ENCODE measurements at places on chromosomes 13 and 19.

GRCh38 chr13:20940083-20940482 is 37.5 kb upstream of the XPO4 start:
- no peak for DNase-seq

- no peak for DNase-seq
These were observed 134.6 kb downstream of the KATNAL1 start for GRCh38 chr13:30172593-30173302.

DNA sequence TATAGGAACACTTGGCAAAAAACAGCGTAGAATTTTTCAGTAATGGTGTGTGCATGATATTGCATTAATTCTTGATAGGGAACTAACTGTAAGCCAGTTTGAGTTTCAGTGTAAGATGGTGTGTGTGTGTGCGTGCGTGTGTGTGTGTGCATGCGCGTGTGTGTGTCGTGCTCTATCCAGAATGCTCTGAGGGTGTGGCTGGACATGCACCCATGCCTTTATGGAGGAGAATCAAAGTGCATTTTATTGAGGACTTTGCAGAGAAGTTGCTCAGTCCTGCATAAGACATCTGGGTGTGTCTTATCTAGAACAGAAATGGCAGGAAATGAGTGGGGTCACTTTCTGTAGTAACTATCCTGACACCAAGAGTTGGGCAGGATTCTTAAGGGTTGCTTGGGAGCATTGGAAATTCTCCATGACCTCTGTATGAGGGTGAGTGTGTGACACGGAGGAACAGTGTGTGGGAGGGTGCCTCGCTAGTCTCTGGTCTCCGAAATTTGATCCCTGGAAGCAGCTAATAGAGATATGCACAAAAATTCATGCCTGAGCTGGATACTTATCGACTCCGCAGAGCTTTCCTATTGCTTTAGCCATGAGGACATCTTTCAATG is 252.2 kb downstream of the TSHZ3 start:
- no peak for DNase-seq

DNA sequence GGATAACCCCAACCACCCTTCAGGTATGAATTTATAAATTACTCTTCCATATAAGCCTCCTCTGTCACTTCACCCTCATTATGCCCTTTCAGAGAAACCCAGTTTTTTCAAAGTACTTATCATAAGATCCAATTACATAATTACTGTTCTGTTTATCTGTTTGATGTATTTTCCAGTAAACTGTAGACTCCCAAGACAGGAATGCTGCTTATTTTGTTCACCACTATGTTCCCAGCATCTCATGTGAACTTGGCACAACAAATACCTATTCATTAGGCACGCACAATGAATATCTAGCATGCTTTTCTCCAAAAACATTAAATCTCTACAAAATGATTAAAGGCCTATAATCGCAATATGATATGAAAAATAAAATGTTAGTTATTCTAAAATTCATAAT is 13.2 kb downstream of the ENOX1 start:
- DNase-seq: no peak

- DNase-seq: no peak
These were observed 14.7 kb upstream of the DHDH start for GRCh38 chr19:48918801-48919247.

GRCh38 chr13:36959456-36960116 is 39.5 kb upstream of the SMAD9 start:
- DNase-seq: no peak

- DNase-seq: peak; percentile 45
These were observed 567 bp upstream of the CTU1 start for GRCh38 chr19:51108805-51109146.

DNA sequence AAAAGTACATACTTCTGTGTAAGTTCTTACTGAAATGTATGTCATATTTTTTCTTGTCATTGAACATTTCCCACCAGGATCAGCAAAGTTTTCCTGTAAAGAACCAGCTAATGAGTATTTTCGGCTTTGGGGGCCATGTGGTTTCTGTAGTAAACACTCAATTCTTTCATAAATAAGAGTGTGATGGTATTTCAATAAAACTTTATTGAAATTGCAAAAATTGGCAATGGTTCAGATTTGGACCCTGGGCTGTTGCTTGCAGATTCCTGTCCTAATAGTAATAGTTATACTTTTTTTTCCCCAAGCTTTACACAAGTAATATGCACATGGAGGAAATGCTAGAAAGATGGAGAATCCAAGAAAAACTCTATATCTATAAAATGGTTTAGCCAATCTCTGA is 83.7 kb downstream of the ZNF536 start:
- no peak for DNase-seq

GRCh38 chr19:8629184-8629583 is 1.2 kb upstream of the NFILZ start:
- DNase-seq: no peak

DNA sequence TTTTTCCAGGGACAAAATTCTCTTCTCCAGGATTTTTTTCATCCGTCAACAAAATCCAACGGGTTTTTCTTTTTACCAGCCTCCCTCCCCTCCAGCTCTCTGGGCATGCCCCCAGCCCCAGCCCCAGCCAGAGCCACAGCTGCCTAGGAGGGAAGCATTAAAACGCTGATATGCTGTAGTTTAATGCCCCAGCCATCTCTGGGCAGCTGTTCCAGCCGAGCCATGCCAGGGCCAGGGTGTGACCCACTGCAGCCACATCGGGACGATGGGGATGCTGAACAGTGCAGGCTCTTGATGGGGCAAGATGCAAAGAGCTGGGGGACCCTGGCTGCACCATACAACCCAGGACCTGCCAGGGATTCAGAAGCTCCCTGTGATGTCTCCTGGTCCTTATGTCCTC is 32.1 kb downstream of the TSHZ3 start:
- no peak for DNase-seq

DNA sequence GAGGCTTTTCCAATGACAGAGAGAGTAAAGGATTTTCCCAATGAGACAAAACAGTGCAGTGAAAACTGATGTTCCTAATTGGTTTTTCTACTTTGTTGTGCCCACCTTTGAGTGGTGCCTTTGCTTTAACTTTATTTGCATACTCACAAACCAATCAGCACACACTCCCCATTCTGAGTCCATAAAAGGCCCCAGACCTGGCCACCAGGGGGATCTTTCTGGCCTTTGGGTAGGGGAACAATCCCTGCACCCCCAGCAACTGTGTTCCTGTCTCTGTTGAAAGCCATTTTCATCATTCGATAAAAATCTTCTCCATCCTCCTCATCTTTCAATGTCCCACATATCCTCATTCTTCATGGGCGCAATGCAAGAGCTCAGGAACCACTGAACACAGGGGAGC is 252.8 kb downstream of the B3GLCT start:
- no peak for DNase-seq

DNA sequence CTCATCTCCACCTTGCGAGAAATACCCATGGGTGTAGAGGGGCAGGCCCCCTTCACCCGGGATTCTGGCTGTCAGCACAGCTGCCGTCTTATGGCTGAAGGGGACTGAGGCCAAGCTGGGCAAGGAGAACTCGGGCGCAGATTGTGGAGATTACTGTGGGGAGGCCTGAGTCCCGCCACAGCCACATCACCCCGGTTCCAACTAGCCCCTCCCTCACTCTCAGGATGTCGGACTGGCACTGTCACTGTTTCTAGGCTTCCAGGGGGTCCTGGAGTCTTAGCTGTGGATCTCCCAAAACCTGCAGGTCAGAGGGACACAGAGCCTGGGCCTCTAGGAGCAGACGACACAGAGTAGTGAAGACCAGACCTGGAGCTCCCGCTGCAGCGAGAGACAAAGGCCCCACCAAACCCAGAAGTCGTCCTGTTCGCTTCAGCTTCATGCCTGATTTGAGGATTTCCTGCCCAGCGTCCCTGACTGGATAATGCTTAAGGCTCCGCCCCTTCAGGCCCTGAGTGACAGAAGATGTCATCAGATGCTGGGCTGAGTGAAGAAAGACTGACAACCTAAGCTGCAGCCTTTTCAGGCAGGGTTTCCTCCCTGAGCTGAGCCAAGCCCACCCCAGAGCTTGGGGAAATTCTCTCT is 55.8 kb downstream of the ZNF93 start:
- DNase-seq: no peak

DNA sequence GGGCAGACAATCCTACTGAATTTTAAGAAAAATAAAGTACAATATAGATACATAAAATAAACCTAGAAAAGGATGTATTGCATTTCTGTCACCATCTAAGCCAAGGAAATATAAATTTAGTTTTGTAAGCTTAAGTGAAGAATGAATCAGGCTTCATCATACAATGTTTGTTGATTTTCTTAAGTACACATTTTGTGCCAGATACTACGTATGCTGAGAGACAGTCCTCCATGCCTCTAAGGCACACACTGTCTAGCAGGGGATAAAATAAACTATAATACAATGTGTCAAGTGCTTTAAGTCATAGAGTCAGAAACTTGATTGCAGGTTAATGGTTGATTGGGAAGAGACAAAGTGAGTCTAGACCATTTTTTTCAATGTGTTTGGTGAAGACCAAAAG is 465.7 kb downstream of the TBC1D4 start:
- no peak for DNase-seq

GRCh38 chr19:19460258-19460731 is 54.8 kb downstream of the GATAD2A start:
- no peak for DNase-seq

DNA sequence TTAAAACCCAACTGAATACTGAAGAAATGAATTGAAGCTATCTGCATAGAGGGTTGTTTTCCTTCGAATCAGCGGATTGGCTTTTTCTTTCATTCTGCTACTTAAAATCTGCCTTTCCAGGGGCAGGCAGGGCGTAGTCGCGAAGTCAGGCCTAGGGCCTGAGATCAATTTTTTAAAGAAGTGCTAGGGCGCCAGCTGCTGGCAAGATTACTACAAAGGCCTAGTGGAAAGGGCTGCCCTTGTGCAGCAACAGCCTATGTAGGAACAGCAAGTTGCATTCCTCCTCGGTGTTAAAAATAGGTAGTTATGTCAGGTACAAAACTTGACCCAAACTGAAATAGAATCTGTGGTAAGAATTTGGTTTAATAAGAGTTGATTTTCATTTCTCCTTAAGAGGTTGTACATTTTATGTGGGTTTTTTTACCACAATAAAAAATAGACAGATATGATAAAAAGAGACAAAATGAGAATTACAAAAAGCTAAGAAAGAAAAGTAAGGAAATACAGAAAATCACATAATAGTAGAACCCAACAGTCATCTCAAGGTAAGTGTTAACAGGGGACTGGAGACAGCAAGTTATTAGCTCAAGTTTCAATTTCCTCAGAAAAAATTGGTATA is 9.5 kb upstream of the URAD start:
- DNase-seq: no peak

DNA sequence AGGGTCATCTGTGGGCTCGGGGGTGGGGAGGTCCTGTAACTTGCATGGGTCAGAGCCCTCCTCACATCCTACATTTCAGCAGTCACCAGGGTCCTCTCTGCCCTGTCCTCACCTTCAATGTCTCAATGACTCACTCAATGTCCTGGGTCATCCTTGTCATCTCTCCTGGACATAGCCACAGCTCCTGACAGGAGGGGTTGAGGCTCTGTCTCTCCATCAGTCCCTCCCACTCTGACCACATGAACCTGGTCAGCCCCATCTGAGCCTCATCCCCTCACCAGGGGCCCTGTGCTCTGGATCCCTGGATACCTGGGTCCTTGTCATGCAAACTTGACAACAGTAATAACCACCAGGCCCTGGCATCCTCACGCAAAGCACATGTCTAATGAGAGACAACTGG is 13.4 kb downstream of the CEACAM21 start:
- no peak for DNase-seq

DNA sequence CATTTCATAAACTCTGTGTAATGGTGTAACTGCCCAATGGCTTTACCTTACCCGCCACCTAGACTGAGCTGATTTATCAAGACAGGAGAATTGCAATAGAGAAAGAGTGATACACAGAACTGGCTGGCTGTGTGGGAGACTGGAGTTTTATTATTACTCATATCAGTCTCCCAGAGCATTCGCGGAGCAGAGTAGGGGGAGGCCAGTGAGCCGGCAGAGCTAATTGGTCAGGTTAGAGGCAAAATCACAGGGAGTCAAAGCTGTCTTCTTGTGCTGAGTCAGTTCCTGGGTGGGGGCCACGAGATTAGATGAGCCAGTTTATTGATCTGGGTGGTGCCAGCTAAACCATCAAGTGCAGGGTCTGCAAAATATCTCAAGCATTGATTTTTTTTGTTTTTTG is 23.4 kb upstream of the SLITRK1 start:
- DNase-seq: no peak

DNA sequence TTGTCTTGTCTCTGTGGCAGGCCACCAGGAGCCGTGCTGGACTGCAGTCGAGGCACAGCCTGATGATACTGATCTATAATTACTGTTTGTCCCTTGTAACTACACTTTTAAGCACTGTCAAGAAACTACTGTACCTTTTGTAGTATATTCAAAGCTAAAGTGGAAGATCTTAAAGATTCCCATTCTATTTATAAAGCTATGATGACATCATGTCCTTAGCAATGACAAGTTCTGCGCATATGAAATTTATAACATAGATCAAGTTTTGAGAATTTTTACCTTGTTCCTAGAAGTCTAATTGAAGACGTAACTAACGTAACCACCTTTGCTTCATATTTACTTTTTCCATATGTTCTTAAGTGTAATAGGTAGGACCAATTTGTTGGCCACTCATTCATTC is 56.8 kb upstream of the LATS2 start:
- DNase-seq: no peak

GRCh38 chr19:50925734-50926133 is 14.5 kb upstream of the KLK4 start:
- DNase-seq: no peak

DNA sequence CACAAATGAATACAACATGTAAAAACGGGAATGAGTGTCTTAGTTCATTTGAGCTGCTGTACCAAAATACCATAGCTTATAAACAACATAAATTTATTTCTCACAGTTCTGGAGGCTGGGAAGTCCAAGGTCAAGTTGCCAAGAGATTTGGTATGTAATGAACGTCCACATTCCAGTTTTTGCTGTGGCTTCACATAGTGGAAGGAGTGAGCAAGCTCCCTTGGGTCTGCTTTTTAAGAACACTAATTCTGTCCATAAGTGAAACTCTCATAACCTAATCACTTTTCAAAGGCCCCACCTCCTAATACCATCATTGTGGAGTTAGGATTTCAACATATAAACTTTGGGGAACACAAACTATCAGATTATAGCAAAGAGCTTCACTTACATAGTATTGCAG is 1189.6 kb downstream of the PCDH9 start:
- no peak for DNase-seq
